ENCODE measurements at places on chromosomes 1 and 21. TPM values are rescaled to one million over a fixed set of nuclear protein-coding genes. Genes with fewer than 3 reads are reported as not detected.

GRCh38 chr1:178262120-178262500 is 168.2 kb downstream of the RASAL2 start:
- no peak for ATAC-seq

GRCh38 chr1:104733866-104734265 is 984.2 kb downstream of the AMY1C start:
- ATAC-seq: no peak

GRCh38 chr1:169107603-169108208 is 1.2 kb downstream of the ATP1B1 start:
- ATAC-seq: peak; percentile 54

- ATAC-seq: no peak
These were observed 2.7 kb upstream of the CD5L start for GRCh38 chr1:157844089-157844830.

DNA sequence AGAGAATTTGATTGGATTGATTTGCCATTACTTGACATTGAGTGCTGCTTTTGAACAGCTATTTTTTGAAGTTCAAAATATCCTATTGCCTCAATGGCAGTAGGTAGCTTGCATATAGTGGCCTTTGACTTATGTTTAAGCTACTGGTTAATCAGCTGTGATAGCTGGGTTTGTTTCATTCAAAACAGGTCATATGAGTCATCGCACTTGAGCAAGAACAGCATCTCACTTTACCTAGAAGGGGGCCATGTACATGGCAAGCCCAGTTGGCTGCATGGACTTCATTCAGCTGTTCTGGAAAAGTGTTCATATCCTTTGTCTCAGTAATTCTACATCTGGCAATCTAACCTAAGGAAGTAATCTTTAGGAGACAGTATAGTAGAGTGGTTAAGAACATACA is 29.0 kb upstream of the ARID1A start:
- peak; percentile 97 for ATAC-seq

DNA sequence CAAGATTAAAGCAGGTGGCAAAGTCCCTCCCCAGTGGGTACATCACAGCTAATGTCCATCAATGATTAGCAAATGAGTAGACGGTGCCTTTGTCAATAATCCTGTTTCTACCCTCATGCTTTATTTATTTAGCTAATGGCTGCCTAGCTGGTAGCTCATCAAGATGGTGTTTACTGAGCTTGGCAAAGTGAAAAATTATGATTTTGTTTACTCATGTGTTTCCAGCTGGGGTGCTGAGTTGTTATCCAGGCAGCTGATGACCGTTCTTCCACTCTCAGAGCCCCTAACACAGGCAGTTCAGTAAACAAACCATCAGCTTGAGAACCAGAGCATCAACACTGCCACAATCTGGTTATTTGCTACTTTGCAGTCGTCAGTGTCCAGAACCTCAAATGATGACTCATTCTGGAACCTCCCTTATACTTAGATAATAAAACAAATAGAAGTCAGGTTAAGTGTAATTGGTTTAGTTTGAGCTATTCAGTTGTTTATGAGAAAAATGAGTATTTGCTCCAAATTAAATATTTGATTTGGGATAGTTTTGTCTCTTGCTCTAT is 163.9 kb downstream of the ST6GALNAC5 start:
- ATAC-seq: no peak

DNA sequence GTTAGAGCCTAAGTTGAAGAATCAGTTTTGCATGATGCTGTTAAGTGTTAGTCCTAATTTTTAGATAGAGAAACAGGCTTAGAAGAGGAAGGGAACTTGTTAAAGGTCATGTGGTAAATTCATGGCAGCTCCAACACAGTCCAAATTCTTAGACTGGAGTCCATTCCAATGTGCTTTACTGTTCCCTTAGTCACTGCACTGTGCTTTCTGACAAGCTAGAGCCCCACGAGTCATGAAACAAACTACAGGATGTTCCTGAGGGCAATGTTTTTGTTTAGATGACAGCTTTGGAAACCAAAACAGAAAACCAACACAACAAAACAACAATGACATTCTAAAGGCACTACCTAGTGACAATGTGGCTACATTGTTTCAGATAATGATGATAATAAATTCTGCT is 23.1 kb upstream of the RGS4 start:
- no peak for ATAC-seq

DNA sequence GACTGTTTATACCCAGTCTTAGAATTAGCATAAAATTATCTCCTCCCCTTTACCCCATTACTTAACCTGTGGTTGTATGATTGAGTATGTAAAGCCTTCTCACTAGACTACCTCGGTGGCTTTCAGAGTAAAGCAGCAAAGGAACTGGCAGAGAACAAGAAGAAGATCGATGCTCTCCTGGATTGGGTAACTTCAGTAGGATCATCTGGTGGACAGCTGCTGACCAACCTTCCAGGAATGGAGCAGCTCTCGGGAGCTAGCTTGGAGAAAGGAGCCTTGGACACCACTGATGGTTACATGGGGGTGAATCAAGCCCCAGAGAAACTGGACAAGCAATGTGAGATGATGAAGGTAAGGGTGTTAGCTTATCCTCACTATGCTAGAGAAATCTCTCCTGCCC is 138.6 kb upstream of the BMP8A start:
- no peak for ATAC-seq

GRCh38 chr1:246104927-246105326 is 402.2 kb downstream of the SMYD3 start:
- no peak for ATAC-seq

GRCh38 chr1:114037631-114037890 is 58.3 kb downstream of the OLFML3 start:
- no peak for ATAC-seq

- no peak for ATAC-seq
These were observed 39.9 kb upstream of the NFASC start for GRCh38 chr1:204830747-204831146.

- no peak for ATAC-seq
These were observed 15.7 kb downstream of the RGS2 start for GRCh38 chr1:192824511-192824910.

DNA sequence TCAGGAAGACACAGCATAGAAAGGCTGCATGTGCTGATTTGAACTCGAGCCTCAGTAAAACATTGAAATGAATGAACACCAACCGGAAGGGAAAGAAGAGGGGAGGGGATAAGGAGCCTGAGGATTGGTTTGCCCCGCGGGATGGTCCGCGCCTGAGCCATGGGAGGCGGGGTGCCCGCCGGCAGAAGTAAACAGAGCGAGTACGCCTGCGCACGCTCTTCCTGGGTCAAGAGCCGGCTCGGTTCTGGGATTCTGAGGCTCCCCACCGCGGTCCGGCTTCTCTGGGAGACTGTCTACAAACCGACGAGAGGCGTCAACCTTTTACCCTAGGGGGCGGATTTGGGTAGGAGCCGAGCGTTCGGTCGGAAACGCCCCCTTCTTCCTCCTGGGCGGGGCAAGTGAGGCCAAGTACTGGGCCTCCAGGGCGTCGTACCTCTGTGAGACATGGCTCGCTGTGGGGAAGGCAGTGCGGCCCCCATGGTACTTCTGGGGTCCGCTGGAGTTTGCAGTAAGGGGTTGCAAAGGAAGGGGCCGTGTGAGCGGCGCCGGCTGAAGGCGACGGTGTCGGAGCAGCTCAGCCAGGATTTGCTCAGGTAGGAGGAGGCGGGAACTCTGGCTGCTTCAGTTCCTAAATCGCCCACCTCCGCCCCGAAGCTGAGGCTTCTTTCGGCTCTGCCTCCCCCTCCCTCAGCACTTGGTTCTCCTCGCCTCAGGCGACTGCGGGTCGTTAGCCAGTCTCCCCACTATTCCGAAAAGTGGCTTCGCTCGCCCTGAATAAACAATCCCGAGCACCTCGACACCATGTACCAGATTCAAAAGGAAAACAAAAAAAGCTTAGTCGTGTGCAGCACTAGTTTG is at the start of gene BTBD8:
Gene BTBD8, plus strand, starts transcription at position 218 of the 858 bp plus-strand sequence. Its CDS starts 227 bp downstream, at position 445.
- peak; percentile 95 for ATAC-seq

GRCh38 chr1:41626146-41626545 is 141.7 kb upstream of the EDN2 start:
- ATAC-seq: no peak

WNT3A gene
- not detected for total RNA-seq

BTBD8 gene
- 2.6 TPM for total RNA-seq

ITLN2 gene
- not detected for total RNA-seq

GSTM1 gene
- total RNA-seq: not detected

Measured in activated T-helper 17 cell treated with anti-CD3 and anti-CD28 coated beads, Interleukin-2, amount 50 U/mL, for 72 hours (primary cell).